Hematopoietic multipotent progenitor cell treated with erythropoietin and hydrocortisone succinate and interleukin-3 and kit ligand, for 17 days (in vitro differentiated cells): ENCODE measurements at places on chromosomes 5 and 9.
A peak's percentile ranks its signal among the peaks of the same experiment; 100 is the strongest.

DNA sequence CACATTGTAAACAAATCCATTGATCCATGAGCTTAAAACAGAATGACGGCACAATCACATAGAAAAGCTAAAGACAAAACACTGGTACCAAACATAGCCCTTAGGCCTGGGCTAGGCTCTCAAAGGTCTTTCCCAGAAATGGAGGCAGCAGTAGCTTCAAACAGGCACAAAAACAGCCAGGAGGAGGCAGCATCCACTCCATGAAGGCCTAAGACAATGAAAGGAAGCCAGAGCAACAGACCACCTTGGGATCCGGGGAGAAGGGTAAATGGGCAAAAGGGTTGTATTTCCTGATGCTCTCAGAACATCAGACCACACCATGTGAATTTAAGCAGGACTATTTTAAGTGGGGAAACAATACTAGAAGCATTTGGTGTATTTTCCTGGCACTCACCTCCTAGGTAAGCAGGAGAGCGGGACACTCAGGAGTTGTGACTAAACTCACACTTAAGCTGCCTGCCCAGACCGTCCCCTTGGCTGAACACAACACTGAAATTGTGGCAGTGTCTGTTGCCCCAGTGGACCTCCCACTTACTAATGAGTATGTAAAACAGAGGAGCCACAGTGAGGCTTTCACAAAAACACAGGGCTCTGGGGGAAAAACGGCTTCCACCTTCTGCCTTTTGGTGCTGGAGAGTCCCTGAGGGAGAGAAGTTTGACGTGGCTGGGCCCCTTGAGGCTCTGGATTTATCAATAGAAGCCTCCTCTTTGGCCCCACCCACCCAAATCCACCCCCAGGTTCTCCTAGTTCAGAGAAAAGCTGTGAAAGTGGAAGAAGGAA is 11.9 kb downstream of the GNPDA1 start:
- no peak for DNase-seq

DNA sequence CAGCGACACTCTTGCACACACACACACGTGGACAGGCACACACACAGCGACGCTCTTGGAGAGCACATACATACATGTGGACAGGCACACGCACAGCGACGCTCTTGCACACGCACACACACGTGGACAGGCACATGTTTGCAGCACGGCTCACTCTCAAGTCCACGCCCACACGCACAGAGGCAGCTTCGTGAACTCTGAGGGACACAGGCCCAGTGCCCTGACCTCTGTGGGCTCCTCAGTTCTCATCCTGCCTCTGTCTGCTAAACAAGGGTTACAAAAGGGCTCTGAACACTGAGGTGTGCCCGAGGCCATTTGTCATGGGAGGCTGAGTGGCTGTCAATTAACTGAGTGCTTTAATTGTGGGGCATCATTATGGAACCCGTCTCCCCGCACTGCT is 558.8 kb upstream of the ADAMTS16 start:
- no peak for DNase-seq

DNA sequence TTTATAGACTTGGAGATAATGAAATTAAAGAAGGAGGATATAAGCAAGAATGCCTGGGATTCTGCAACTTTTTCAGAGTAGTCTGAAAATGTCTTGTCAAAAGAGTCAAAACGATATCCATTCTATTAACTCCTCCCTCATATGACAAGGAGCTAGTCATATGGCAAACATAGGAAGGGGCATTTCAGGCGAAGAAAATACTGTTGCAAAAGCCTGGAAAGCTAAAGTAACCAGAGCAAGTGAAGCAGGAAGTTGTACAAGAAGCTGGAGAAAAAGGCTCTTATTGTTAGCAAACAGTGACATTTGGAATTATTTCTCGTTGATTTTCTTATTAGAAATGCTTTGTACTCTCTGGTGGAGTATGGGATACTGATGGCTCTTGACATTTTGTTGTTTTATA is 94.0 kb upstream of the PTPRD start:
- DNase-seq, result no peak

- DNase-seq, result no peak
Observed at GRCh38 chr9:85377731-85378289, 363.9 kb downstream of the AGTPBP1 start.

DNA sequence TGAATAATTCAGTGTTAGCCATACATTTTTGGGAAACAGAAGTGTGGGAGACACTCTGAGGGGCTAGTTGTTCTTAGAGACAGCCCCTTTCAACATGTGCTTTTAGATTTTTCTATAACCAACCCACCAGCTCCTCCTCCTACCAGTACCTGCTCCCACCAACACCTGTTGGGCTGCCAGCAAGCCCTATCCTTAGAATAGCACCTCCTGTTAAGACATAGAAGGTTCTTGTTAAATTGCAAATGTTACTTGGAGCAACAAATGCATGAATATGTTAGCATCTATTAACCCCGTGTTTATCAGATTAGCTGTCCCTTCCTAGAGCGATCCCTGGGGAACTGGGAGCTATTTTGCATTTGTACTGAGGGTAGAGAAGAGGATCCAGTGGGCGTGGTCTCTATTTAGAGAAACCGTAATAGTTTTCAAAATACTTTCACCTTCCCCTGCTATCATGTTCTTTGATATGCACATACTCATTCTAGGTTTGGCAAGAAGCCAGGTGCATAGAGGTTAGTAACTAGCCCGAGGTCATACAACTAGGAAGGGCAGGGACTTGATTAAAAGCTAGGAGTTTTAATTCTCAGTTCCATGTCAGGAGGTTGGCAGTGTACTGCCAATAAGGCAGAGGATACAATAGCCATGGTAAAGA is 334.4 kb downstream of the KCTD16 start:
- DNase-seq, result no peak

GRCh38 chr5:23316060-23316591 is 191.3 kb upstream of the PRDM9 start:
- no peak for DNase-seq

DNA sequence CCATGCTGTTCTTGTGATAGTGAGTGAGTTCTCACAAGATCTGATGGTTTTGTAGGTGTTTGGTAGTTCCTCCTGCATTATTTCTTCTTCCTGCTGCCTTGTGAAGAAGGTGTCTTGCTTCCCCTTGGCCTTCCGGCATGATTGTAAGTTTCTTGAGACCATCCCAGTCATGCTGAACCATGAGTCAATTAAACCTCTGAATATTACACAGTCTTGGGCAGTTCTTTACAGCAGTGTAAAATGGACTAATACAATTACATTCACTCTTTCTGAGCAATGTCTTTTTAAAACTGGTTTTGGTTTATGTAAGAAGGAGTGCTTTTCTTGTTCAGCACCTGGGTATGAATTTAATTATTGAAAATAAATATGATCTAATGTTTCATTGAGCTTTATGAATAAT is 50.7 kb upstream of the ARRDC3 start:
- no peak for DNase-seq

- DNase-seq, result no peak
Observed at GRCh38 chr9:79580055-79580454, 8.3 kb downstream of the TLE4 start.

DNA sequence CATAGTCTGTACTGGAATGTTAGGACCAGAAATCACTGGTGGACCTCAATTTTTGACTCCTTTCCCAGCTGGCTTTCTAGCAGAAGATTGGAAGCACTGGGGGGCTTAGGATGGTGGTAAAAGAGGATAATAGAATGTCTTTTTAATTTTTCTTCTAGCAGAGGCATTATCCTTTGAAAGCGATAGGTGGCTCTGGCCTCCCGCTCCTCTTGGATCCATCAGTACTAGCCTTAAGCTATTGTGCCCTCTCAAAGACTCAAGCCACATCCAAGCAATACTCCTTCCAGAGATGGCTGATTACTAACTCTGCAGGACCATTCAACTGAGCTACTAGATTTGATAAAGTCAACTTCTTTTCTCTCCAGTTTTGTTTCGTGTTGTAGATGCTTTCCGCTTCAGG is 610.6 kb downstream of the CDH12 start:
- no peak for DNase-seq

DNA sequence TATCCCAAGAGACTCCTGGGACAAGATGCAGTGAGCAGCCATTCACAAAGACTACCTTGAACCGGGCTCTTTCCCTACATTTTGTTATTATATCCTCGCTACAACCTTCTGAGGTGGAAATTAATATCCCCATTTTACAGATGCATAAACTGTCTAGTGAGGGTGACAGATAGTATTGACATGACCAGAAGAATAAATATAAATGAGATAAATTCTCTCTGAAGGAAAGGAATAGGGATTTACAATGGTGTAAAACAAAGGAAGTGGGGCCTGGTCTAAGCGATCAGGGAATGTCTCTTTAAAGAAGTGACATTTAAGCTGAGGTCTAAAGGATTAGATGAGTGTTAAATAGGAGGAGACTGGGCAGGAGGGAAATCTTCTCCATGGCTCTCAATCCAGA is 43.5 kb upstream of the KCNMB1 start:
- DNase-seq, result no peak

GRCh38 chr5:126961702-126962101 is 68.7 kb downstream of the MARCHF3 start:
- peak; percentile 72 for DNase-seq

DNA sequence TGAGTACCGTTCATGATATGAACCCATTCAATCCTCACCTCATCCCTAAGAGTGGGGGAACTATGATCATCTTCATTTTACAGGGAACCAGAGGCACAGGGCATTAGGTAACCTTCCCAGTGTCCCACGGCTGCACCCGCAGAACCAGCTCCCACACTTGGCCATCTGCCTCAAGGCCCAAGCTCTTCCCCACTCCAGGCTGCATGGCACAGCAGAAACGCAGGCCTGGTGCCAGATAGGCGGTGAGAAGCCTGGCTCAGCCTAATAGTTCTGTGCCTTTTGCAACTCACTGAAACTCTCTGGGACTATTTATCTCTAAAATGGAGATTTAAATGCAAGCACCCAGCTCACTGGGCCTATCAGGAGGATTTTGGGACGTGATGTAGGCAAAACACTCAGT is 90.8 kb upstream of the ZNF618 start:
- DNase-seq, result no peak

- DNase-seq, result no peak
Observed at GRCh38 chr5:140049713-140050112, 6.6 kb upstream of the NRG2 start.

- no peak for DNase-seq
Observed at GRCh38 chr9:36442710-36443109, 42.6 kb upstream of the RNF38 start.

GRCh38 chr5:77077829-77078176 is 9.3 kb downstream of the ZBED3 start:
- DNase-seq, result no peak

GRCh38 chr9:136726631-136727191 is 14.3 kb downstream of the DIPK1B start:
- peak; percentile 49 for DNase-seq

DNA sequence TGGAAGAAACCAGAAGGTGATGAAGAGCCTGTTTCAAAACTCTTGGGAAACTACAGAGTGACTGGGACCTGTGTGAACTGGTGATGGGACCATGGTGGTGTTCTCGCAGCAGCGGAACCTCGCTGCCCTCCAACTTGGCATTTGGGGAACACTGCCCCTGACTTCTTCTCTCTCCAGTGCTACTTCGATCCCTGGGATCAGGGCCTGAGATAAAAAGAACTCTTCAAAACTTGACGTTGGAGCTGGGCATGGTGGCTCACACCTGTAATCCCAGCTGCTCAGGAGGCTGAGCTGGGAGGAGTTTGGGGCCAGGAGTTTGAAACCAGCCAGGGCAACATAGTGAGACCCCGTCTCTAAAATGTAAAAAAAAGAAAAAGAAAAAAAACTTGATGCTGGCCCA is 18.1 kb downstream of the PITX1 start:
- no peak for DNase-seq

- no peak for DNase-seq
Observed at GRCh38 chr9:84189904-84190303, 150.7 kb downstream of the SLC28A3 start.
